ENCODE measurements at places on chromosomes 3 and 15. TPM values are rescaled to one million over a fixed set of nuclear protein-coding genes. Genes with fewer than 3 reads are reported as not detected.

DNA sequence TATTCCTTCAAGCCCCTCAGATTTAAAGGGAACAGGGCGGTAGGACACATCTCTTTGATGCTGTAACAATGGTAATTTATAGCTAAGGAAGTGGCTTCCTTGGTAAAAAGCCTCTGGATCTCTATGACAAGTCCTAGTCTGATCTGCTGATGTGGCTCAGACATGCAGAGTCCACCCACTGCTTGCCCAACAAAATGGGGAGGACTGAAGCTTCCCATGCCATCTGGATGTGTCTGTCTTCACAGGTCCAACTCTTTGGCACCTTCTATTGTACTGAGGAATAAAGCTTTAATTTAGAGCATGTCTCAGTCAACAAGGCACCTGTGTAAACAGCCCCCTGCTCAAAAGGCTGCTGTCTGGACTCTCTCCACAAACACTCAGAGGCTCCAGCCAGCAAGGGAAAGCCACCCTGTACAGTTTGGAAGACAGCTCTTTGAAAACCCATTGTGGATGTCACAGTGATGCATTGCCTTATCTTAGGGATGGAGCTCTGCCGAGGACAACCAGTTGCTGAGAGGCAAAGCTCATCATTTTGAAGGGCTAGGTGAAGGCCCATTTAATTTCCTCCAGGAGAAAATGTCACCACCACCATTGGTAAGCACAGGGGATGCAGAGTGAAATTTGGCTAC lies 348.6 kb upstream of the GRM7 start:
- no peaks in the 10 kb centered on the region for H3K4me1 ChIP-seq
- no peaks in the 10 kb centered on the region for H3K36me3 ChIP-seq
- no peak overlapping the region for H3K27ac ChIP-seq
- no peak overlapping the region for H3K4me3 ChIP-seq
- no peak for DNase-seq
- no peaks in the 10 kb centered on the region for H3K27me3 ChIP-seq

GRCh38 chr3:100635273-100635701 lies 25.9 kb downstream of the ADGRG7 start:
- no peak for DNase-seq
- H3K36me3 ChIP-seq: no peaks in the 10 kb centered on the region
- no peak overlapping the region for H3K27ac ChIP-seq
- no peaks in the 10 kb centered on the region for H3K27me3 ChIP-seq

- H3K27me3 ChIP-seq: no peaks in the 10 kb centered on the region
- H3K4me1 ChIP-seq: peaks cover 10% of the 10 kb centered on the region
- no peak overlapping the region for H3K4me3 ChIP-seq
- no peak overlapping the region for H3K27ac ChIP-seq
- DNase-seq: no peak
Measured at GRCh38 chr3:138124188-138124587, 8.0 kb downstream of the A4GNT start.

NR2F2 gene
- 24.6 TPM for total RNA-seq

DNA sequence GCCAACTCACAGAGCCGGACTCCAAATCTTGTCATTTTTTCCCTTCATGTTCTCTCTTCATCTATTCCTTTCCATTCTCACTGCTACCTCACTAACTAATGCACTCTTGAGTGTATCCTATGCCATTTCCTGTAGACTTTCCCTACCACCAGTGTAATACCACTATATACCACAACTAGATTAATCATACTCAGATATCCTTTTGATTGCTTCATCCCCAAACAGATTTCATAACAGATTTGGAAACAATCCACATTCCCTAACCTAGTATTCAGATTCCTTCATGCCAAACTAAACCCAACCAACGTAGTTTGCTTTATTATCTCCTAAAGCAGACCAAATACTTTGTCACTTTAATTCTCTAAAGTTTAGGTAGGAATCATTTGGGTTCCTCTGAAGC lies 2.6 kb upstream of the PLOD2 start:
- H3K36me3 ChIP-seq: no peaks in the 10 kb centered on the region
- H3K27ac ChIP-seq: no peak overlapping the region
- H3K4me1 ChIP-seq: peaks cover 6% of the 10 kb centered on the region
- DNase-seq: no peak
- peaks cover 24% of the 10 kb centered on the region for H3K27me3 ChIP-seq

- no peak for DNase-seq
- no peak overlapping the region for H3K27ac ChIP-seq
- H3K27me3 ChIP-seq: no peaks in the 10 kb centered on the region
- H3K36me3 ChIP-seq: no peaks in the 10 kb centered on the region
Measured at GRCh38 chr3:51886447-51886846, 11.0 kb upstream of the IQCF5 start.

All from neural progenitor cell (in vitro differentiated cells).